ENCODE measurements at places on chromosomes 12 and 14.

- no peak for DNase-seq
Measured at GRCh38 chr12:97142737-97143410, 235.8 kb downstream of the NEDD1 start.

DNA sequence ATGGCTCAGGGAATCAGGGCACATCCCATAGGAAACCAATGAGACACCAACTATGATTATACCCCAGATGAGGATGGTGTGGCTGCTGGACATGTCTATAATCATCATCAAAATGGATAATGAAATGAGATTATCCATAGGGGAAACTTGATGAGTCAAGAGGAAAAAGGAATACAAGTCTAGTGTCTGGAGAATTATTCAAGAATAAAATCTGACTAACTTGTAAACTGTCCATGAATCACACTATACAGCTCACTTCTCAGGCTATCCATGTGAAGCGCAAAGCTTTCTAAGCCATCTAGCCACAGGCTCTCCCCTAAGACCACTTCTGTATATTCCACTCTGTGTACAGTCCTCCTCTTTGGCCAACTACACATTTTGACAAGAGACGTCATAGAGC is 52.5 kb downstream of the DUSP16 start:
- DNase-seq, result no peak

DNA sequence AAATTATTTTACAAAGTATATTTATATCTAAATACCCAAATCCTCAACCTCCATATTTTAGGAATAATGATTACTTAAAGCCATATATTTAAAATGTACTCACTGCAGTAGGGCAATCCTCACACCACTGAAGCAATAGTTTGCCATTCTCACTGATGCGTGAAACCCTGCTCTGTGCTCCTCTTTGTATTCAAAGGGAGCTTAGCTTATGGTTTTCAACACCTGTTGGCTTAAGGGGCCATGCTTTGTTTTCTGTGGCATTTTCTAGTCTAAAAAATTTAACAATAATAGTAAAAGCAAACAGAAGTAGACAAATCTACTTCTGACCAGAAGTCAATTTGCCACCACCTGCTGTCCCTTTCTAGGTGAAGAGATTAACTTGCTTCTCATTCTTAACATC is 294.6 kb downstream of the FLRT2 start:
- DNase-seq, result no peak

DNA sequence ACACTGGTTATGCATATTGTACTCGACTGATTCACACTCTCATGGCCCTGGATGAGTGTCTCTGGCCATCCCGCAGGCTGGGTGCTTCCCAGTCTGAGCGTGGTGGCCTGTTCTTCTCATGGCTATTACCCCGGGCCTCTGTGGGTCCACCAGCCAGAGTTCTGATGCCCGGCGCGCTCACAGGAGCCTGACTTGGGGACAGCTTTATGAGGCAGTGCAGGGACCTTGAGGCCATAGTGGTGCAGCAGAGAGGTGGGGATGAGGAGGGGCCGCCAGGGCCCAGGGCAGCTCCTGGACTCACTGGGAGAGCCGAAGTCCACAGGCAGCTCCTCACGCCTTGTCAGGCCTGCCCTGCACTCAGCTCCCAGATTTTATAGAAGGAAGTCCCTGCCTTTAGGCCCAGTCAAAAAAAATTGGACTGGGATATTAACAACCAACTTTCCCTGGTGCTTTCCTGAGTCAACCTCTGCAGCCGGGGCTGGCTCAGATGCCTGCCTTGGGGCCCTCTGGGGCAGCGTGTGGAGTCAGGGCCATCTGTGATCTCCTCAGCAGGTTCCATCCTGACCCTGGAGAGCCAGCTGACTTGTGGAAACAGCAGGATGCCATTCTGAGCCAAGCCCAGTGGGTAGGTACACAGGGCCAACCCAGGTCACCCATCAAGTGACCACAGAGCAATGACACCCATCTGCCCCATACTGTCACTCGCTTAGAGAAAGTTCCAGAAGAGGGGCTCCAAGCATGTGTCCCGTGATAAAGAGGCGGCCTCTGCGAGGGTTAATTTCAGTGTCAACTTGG is 89.4 kb upstream of the DIO3 start:
- no peak for DNase-seq

GRCh38 chr14:102867826-102868580 is 54.5 kb upstream of the AMN start:
- DNase-seq, result no peak

- DNase-seq, result no peak
Measured at GRCh38 chr12:5047729-5048128, 4.0 kb downstream of the KCNA5 start.

DNA sequence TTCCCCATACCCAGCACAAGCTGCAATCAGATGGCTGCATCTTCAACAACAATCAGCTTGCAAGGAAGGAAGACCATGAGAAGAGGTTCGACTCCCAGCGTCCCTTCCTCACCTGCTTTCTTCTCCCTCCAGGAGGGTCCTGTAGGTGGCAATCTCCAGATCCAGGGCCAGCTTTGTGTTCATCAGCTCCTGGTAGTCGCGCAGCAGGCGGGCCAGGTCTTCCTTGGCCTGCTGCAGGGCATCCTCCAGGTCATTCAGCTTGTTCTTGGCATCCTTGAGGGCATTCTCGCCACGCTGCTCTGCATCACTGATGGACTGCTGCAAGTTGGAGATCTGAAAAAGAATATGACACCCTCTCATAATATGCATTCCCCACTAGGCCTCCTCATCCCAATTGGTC is 4.0 kb downstream of the KRT1 start:
- no peak for DNase-seq

GRCh38 chr12:53829130-53829819 is 77.5 kb upstream of the CISTR start:
- no peak for DNase-seq

DNA sequence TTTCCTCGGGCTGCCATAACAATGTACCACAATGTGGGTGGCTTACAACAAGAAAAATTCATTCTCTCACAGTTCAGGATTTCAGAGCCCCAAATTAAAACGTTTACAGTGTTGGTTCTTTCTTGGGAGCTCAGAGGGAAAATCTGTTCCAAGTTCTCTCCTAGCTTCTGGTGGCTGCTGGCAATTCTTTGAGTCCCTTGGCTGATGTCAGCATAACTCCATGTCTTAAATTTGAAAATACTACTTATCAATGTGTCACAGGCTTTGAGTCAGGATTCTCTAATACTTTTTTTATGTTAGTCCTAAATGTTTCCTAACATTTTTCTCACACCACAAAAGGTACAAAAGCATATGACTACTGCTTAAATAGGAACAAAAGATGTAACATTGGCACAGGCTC is 198.4 kb upstream of the ATXN7L3B start:
- DNase-seq, result no peak

DNA sequence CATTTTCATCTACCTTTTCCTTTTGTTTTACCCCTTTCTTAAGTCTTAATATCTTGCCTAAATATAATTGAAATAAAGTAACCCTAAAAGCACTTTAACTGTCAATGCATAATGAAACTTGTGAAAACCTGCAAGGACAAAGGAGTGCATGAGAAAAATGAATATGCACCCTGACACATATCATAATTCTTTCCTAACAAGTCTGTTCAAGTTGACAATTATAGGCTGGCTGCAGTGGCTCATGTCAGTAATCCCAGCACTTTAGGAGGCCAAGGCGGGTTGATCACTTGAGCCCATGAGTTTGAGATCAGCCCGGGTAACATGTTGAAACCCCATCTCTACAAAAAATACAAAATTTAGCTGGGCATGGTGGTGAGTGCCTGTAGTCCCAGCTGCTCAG is 65.4 kb downstream of the FGD6 start:
- no peak for DNase-seq

Measured in activated naive CD4-positive, alpha-beta T cell treated with anti-CD3 and anti-CD28 coated beads, Interleukin-2, amount 50 U/mL, for 16 hours (primary cell).